CD4-positive, alpha-beta T cell (primary cell): ENCODE measurements at places on chromosomes 13 and 19. TPM values are rescaled to one million over a fixed set of nuclear protein-coding genes. Genes with fewer than 3 reads are reported as not detected.

Gene DCLK1
- total RNA-seq, result not detected

DNA sequence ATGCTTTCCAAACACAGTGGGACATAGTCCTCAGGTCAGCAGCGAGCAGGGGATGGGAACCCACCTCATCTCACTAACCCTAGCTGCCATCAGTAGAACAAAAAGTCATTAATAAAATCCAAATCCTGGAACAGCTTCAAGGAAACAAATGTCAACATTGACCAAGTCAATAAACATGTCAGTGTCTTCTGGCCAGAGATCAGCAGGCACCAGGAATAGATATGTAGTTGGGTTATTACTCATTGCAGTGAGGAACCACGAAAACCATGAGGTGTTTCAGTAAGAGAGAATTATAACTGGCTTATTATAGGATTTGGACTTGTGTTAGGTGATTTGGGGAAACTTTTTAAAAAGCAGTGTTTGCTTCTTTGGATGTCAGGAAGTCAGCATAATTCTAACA lies 17.1 kb upstream of the CD33 start:
- no peaks in the 10 kb centered on the region for H3K36me3 ChIP-seq
- no peak for DNase-seq
- no peaks in the 10 kb centered on the region for H3K4me1 ChIP-seq
- no peak overlapping the region for H3K27ac ChIP-seq
- H3K27me3 ChIP-seq, result no peaks in the 10 kb centered on the region
- H3K4me3 ChIP-seq, result no peak overlapping the region

- H3K36me3 ChIP-seq, result no peaks in the 10 kb centered on the region
- H3K27ac ChIP-seq, result no peak overlapping the region
These were observed 463.0 kb upstream of the KLHL1 start for GRCh38 chr13:70571221-70571620.

DNA sequence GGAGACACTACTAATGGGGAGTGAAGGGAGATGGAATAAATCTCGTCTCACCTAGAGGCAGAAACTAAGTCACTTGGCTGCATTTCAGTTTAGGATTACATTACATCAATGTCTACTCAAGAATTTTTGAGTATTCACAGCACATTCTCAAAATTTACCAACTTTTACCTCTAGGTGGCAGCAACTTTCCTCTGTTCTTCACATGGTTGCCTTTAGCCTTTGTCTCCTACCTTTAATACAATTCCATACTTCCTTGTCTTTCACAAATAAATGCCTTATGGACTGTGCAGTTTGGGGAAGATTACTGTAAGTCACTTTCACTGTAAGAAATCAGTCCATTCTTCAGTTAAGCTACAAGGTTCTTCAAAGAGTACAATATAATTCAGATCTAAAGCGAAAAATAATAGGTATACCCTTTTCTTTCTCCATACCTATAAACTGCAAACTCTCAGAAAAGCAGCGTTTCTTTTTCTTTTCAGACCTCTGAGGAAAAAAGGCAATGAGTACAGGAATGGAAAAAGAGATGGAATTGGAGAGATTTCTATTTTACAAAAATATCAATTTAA lies 379.4 kb downstream of the KLF12 start:
- DNase-seq, result no peak
- H3K27ac ChIP-seq, result no peak overlapping the region
- no peak overlapping the region for H3K4me3 ChIP-seq
- peaks cover 22% of the 10 kb centered on the region for H3K36me3 ChIP-seq

DNA sequence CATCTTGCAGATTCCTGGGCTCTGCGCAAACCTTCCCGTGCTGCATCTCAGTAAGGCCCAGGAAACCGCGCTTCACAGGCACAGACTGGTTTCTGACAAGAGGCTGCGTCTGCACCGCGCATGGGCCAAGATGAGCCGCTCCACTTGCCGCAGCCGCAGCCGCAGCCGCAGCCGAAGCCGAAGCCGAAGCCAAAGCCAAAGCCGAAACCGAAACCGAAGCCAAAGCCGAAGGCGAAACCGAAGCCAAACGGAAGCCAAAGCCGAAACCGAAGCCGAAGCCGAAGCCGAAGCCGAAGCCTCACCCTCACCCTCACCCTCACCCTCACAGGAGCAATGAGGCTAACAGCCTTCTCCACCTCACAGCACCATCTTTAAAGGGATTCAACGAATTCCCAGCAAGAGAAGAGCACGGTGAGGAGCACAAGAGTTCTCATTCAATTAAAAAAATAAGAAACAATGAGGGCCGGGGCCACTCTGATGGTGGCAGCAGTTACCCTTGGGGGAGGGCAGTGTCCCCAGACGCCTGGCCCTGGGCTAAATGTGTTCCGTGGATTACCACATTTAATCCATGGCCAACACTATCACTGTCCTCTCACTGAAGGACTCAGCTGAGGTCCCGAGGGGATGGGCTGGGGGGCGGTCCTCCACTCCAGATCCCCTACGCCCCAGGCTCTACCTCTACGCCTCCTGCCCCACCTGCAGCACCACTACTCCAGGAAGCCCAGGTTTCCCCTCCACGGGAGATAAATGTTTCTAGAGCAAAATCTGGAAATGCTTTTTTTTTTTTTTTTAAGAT lies 29.1 kb downstream of the ZNF787 start:
- no peaks in the 10 kb centered on the region for H3K27me3 ChIP-seq
- no peak overlapping the region for H3K4me3 ChIP-seq
- H3K27ac ChIP-seq, result no peak overlapping the region
- no peak for DNase-seq

GRCh38 chr19:50702158-50702870 lies 17.3 kb downstream of the SHANK1 start:
- H3K4me1 ChIP-seq, result no peaks in the 10 kb centered on the region
- H3K27ac ChIP-seq, result no peak overlapping the region
- no peaks in the 10 kb centered on the region for H3K36me3 ChIP-seq
- no peak for DNase-seq

DNA sequence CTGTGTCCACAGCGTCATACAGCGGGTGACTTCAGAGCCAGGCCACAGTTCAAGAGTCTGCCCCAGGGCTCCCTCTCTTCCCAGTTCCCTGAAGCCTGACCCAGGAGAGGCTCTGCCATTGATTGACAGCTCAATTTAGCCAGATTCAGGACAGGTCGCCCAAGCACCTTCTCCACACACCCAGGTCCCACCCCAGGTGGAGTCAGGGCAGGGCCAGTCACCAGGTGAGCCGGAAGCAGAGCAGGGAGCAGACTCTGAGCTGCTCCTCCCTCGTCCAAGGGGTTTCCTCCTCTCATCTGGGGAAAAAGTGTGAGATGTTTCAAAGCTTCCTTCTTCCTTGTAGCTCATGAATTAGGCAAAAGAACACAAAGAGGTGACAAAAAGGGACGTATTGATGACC lies 5.6 kb downstream of the CEACAM7 start:
- peaks cover 20% of the 10 kb centered on the region for H3K27me3 ChIP-seq
- no peak overlapping the region for H3K27ac ChIP-seq
- DNase-seq, result no peak

DNA sequence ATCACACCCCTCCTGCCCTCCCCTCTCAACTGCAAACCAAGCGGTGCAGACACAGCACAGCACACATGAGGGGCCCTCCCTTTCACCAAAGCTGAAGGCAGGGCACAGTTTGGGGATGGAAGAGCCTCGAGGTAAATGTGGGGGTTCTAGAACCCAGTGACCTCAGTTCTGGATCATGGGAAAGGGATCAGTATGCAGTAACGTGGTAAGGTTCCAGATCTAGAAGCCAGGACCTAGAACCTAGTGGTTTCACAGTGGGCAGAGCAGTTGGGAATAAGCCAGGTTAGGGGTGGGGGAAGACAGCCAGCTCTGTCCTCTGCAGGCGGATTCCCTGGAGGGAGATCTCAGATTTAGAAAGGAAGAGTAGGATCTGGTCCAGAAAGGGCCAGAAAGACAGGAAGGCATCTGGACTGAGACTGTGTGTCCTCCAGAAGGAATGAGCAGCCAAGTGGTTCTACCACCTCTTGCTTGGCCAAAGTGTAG lies 3.1 kb downstream of the FTL start:
- no peak for DNase-seq
- no peak overlapping the region for H3K27ac ChIP-seq

DNA sequence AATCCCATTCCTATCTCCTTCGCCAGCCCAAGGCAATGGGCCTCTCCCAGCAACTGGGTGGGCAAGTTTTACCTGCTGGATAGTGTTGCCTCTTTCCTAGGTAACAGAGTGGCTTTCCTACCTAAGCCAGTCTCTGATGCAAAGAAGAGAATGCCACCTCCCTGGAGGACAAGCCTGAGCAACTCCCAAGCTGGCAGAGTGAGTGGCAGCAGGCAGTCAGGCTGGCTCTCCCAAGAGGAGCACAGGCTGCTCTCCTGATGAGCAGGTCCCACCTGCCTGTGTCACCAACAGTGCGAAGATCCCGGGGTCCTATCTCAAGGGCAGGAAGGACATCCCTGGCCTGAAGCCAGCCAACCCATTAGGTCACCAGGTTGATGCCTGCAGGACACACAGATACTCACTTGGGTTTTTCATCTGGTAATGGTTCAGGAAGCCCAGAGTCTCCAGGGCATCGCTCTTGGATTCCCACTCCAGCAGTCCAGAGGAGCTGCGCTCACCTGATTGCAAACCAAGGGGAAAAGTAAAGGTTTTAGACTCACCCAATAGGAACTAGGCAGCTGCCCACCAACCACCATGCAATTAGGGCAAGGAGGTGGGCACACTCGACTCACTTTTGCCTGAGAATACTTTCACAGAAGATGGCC lies 5.5 kb upstream of the ECH1 start:
- H3K4me3 ChIP-seq, result no peak overlapping the region
- peak overlapping the region; percentile 11 for H3K27ac ChIP-seq
- H3K36me3 ChIP-seq, result peaks cover 67% of the 10 kb centered on the region

GRCh38 chr19:8150178-8150865 lies 930 bp upstream of the FBN3 start:
- peaks cover 6% of the 10 kb centered on the region for H3K4me1 ChIP-seq
- no peak overlapping the region for H3K27ac ChIP-seq
- no peaks in the 10 kb centered on the region for H3K36me3 ChIP-seq
- H3K4me3 ChIP-seq, result no peak overlapping the region
- DNase-seq, result no peak
